Activated naive CD4-positive, alpha-beta T cell treated with anti-CD3 and anti-CD28 coated beads, Interleukin-2, amount 10 ng/mL, durations not matched to agents 7 days and 5 days (primary cell): ENCODE measurements at places on chromosomes 13 and 19.

DNA sequence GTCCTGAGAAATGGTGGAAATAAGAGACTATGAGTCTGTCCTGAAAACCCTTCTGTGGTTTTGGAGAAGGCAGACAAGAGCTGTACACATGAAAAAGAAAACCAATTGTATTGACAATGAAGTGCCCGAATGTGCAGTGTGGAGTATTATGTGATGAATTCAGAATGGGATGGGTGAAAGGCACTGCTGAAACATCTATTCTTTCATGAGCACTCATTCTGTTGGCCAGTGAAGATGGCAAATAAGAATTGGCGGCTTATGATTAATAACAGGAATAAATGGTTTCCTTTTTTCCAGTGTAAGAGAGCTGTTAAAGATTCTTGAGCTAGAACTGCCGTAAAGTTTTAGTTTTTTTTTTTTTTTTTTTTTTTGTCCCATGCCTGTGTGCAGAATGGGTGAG, 5.7 kb downstream of the POLR1D start:
- no peaks in the 10 kb centered on the region for H3K27me3 ChIP-seq
- no peak overlapping the region for H3K4me3 ChIP-seq
- no peak for DNase-seq
- H3K36me3 ChIP-seq: peaks cover 49% of the 10 kb centered on the region
- no peak overlapping the region for H3K27ac ChIP-seq
- H3K4me1 ChIP-seq: peaks cover 43% of the 10 kb centered on the region

DNA sequence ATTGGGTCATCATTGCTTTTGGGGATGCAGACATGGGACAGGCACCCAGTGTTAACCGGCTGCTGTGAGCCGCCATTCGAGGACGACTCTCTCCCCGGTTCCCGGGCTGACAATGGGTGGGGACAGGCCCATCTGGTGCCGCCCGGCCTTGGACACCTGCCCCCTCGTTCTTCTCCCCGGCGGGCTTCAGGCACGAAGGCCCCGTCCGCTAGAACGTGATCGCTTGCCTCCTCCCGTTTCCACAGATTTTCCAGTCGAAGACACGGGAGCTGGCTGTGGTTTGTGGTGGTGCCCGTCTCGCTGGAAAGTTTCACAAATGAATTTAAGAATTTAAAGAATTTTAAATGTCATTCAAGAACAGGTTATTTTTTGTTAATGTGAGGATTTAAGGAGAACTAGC, 2.0 kb downstream of the PALM start:
- H3K36me3 ChIP-seq: no peaks in the 10 kb centered on the region
- H3K27me3 ChIP-seq: peaks cover 67% of the 10 kb centered on the region
- H3K4me3 ChIP-seq: no peak overlapping the region
- no peak overlapping the region for H3K27ac ChIP-seq

DNA sequence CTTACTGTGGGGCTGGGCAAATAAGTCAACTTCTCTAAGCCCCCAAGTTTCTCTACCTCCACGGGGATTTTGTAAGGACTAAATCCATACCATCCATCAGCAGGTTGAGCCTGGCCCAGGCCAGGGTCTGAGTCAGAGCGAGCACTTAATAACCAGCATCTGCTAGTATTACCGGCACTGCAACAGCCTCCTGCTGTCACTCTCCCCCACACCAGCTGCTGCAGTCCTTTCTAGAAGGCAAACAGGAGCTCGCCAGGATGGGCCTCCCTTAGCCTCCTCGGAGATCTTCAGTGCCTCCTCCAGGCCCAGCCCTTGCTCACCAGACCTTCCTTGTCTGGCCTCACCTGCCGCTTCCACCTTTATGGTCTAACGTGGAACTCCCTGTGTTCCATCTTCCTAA, 3.2 kb downstream of the NAPA start:
- H3K27ac ChIP-seq: peak overlapping the region; percentile 98
- H3K27me3 ChIP-seq: peaks cover 8% of the 10 kb centered on the region
- H3K36me3 ChIP-seq: peaks cover 16% of the 10 kb centered on the region
- peaks cover 63% of the 10 kb centered on the region for H3K4me1 ChIP-seq
- H3K4me3 ChIP-seq: no peak overlapping the region

- no peaks in the 10 kb centered on the region for H3K4me1 ChIP-seq
- no peaks in the 10 kb centered on the region for H3K27me3 ChIP-seq
- no peak overlapping the region for H3K27ac ChIP-seq
- no peaks in the 10 kb centered on the region for H3K36me3 ChIP-seq
Measured at GRCh38 chr13:103224804-103225203, 158.6 kb upstream of the SLC10A2 start.

DNA sequence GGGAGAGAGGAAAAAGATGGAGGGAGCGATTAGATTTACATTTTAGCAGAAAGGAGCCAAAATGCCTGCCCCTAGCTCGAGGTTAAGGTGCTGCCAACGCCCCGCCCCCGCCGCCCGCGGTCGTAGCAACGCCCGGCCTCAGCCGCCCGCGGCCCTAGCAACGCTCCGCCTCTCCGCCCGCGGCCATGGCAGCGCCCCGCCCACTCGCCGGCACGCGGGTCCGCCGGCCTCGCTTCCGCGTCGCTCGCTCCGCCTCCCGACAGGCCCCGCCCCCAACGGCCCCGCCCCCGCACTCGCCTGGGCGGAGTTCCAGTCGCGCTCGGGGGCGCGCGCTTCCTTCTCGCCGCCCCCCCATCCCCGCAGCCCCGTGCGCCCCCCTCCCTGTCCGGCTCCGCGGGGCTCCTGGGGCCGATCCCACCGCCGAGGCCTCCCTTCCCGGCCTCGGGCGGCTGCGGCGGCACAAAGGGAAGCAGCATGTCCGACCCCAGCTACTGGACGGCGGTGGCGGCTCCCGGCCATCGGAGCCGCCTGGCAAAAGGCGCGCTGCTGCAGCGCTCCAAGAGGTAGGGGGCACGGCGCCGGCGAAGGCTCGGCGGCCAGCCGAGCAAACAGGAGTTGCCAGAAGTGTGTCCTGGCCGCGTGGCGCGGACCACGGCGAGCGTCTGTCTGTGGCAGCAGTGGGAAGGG, 20.3 kb downstream of the MAST3 start:
- DNase-seq: peak; percentile 96
- H3K4me1 ChIP-seq: peaks cover 41% of the 10 kb centered on the region
- H3K36me3 ChIP-seq: peaks cover 12% of the 10 kb centered on the region
- no peaks in the 10 kb centered on the region for H3K27me3 ChIP-seq
- peak overlapping the region; percentile 96 for H3K27ac ChIP-seq
- peak overlapping the region; percentile 81 for H3K4me3 ChIP-seq

DNA sequence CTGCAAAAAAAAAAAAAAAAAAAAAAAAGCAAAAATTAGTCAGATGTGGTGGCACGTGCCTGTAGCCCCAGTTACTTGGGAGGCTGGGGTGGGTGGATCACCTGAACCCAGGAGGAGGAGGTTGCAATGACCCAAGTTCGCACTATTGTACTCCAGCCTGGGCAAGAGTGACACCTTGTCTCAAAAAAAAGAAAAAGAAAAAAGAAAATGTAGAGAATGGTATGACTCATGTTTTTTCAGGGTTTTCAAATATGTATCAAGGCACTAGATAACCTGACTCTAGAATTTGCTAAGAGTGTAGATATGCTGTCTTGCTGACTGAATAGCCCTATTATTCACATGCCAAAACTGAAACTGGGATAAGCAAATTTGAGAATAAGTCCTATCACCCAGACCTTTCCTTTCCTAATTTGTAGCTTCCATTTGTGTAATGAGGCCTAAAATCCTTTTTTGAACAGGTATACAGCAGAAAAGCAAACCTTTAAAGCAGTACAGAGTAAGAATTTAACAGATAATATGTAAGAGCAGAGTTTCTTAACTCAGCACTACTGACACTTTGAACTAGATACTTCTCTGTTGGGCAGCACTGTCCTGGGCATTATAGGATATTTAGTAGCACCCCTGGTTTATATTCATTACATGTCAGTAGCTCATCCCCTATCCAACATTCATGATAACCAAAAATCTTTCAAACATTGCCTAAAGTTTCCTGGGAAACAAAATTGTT, 108.6 kb downstream of the ELF1 start:
- DNase-seq: no peak
- no peaks in the 10 kb centered on the region for H3K36me3 ChIP-seq
- peaks cover 3% of the 10 kb centered on the region for H3K4me1 ChIP-seq
- H3K27ac ChIP-seq: no peak overlapping the region
- H3K4me3 ChIP-seq: no peak overlapping the region

- peaks cover 13% of the 10 kb centered on the region for H3K36me3 ChIP-seq
- peak overlapping the region; percentile 10 for H3K4me3 ChIP-seq
- H3K4me1 ChIP-seq: peaks cover 46% of the 10 kb centered on the region
- H3K27ac ChIP-seq: peak overlapping the region; percentile 74
Measured at GRCh38 chr13:51534041-51534817, 50.0 kb upstream of the WDFY2 start.

GRCh38 chr19:53537521-53538377, at the start of gene ZNF331:
Gene ZNF331, plus strand, starts transcription at chr19:53538145. Its CDS starts 31,232 bp downstream, at chr19:53569377.
- H3K4me1 ChIP-seq: peaks cover 22% of the 10 kb centered on the region
- H3K27ac ChIP-seq: peak within 1 kb of the TSS; percentile 96
- DNase-seq: peak; percentile 87
- no peaks in the 10 kb centered on the region for H3K27me3 ChIP-seq
- H3K4me3 ChIP-seq: peak within 1 kb of the TSS; percentile 95

GRCh38 chr13:45732916-45733315, 30.8 kb downstream of the CBY2 start:
- no peak for DNase-seq
- no peaks in the 10 kb centered on the region for H3K4me1 ChIP-seq
- H3K27ac ChIP-seq: no peak overlapping the region
- no peaks in the 10 kb centered on the region for H3K36me3 ChIP-seq
- H3K27me3 ChIP-seq: peaks cover 7% of the 10 kb centered on the region

GRCh38 chr19:47122359-47123335, 8.0 kb upstream of the SAE1 start:
- H3K27me3 ChIP-seq: peaks cover 13% of the 10 kb centered on the region
- no peak for DNase-seq
- H3K27ac ChIP-seq: no peak overlapping the region
- H3K36me3 ChIP-seq: no peaks in the 10 kb centered on the region

DNA sequence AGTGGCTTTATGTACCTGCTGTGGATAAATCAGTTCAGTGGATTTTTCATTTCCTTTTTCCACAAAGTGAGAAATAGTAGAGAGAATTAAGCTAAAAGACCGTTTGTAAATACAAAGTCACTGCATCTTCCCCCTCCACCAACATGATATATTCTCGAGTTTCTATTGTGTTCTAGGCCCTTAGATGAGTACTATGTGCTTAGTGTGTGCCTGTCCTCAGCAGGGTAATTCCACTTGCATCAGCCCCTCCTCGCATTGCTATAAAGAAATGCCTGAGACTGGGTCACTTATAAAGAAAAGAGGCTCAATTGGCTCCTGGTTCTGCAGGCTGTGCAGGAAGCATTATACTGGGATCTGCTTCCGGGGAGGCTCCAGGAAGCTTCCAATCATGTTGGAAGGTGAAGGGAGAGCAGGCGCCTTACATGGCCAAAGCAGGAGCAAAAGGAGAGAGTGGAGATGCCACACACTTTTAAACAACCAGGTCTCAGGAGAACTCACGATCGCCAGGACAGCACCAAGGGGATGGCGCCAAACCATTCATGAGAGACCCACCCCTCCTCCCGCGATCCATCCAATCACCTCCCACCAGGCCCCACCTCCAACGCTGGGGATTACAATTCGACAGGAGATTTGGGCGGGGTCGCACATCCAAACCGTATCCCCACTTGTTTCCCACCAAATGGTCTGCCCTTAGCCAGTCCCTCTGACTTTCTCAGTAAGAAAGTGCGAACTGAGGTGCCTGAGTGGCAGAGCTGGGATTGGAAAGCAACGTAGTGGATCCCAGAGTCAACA, 102.3 kb upstream of the ABCC4 start:
- peak; percentile 24 for DNase-seq
- peak overlapping the region; percentile 78 for H3K4me3 ChIP-seq
- no peak overlapping the region for H3K27ac ChIP-seq
- H3K4me1 ChIP-seq: peaks cover 12% of the 10 kb centered on the region

GRCh38 chr13:26022538-26023292, 29.1 kb downstream of the SHISA2 start:
- DNase-seq: no peak
- no peak overlapping the region for H3K27ac ChIP-seq
- H3K27me3 ChIP-seq: peaks cover 15% of the 10 kb centered on the region
- H3K4me3 ChIP-seq: no peak overlapping the region
- H3K36me3 ChIP-seq: peaks cover 3% of the 10 kb centered on the region
- H3K4me1 ChIP-seq: peaks cover 3% of the 10 kb centered on the region

GRCh38 chr13:26707122-26708006, 53.2 kb downstream of the GPR12 start:
- DNase-seq: peak; percentile 59
- H3K4me1 ChIP-seq: no peaks in the 10 kb centered on the region
- peaks cover 4% of the 10 kb centered on the region for H3K27me3 ChIP-seq
- no peak overlapping the region for H3K4me3 ChIP-seq
- no peak overlapping the region for H3K27ac ChIP-seq

- H3K27ac ChIP-seq: no peak overlapping the region
- H3K36me3 ChIP-seq: no peaks in the 10 kb centered on the region
- peaks cover 4% of the 10 kb centered on the region for H3K27me3 ChIP-seq
- no peak overlapping the region for H3K4me3 ChIP-seq
- no peak for DNase-seq
Measured at GRCh38 chr13:44833626-44834025, 155.6 kb downstream of the NUFIP1 start.

- H3K27ac ChIP-seq: no peak overlapping the region
- peaks cover 6% of the 10 kb centered on the region for H3K36me3 ChIP-seq
- H3K4me3 ChIP-seq: no peak overlapping the region
- DNase-seq: no peak
- H3K27me3 ChIP-seq: no peaks in the 10 kb centered on the region
Measured at GRCh38 chr19:6925386-6925785, 38.0 kb downstream of the ADGRE1 start.

DNA sequence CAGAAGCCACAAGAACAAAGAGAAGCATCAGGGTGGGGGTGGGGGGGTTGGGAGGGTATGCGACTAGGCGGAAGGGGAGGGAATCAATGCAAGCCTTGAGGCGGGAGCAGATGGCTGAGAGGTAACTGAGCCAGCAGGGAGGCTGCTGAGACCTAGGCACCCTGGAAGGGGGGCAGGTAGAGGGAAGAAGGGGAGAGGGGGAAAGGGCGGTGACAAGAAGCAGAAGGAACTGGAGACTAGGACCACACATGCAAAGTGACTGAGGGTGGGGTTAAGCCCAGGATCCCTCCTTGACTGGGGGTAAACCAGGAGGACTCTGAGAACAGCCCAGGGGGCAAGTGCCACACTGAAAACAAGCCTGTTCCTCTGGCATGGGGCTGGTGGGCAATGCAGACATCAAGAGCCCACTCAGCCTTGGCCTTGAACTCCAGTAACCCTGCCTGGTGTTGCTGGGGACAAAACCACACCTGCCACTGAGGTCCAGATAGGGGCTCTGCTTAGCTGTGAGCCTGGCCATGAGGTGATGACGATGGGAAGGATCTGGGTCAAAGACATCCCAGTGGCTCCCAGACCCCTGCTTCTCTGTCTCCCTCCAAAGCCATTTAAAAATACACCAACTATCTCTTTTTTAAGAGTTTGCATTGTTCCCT, 20.3 kb downstream of the OPA3 start:
- H3K36me3 ChIP-seq: peaks cover 2% of the 10 kb centered on the region
- peaks cover 28% of the 10 kb centered on the region for H3K4me1 ChIP-seq
- peak overlapping the region; percentile 93 for H3K27ac ChIP-seq
- DNase-seq: peak; percentile 29
- no peaks in the 10 kb centered on the region for H3K27me3 ChIP-seq
- H3K4me3 ChIP-seq: peak overlapping the region; percentile 47

DNA sequence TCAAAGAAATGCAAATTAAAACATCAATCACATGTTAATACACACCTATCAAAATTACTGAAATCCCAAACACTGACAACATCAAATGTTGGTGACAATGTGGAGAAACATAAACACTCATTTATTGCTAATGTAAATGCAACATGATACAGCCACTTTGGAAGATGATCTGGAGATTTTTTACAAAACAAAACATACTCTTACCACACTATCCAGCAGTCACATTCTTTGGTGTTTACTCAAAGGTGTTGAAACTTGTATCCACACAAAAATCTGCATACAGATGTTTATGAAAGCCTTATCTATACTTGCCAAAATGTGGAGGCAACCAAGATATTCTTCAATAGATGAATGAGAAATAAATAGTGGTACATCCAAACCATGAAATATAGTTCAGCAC, 1219.5 kb upstream of the PCDH20 start:
- H3K27me3 ChIP-seq: no peaks in the 10 kb centered on the region
- no peak overlapping the region for H3K4me3 ChIP-seq
- no peak overlapping the region for H3K27ac ChIP-seq
- H3K4me1 ChIP-seq: no peaks in the 10 kb centered on the region
- no peaks in the 10 kb centered on the region for H3K36me3 ChIP-seq
